ENCODE measurements at places on chromosomes 13 and 19. TPM values are rescaled to one million over a fixed set of nuclear protein-coding genes. Genes with fewer than 3 reads are reported as not detected.
A peak's percentile ranks its signal among the peaks of the same experiment; 100 is the strongest.

OLFM2 gene
- total RNA-seq: 26.2 TPM

DNA sequence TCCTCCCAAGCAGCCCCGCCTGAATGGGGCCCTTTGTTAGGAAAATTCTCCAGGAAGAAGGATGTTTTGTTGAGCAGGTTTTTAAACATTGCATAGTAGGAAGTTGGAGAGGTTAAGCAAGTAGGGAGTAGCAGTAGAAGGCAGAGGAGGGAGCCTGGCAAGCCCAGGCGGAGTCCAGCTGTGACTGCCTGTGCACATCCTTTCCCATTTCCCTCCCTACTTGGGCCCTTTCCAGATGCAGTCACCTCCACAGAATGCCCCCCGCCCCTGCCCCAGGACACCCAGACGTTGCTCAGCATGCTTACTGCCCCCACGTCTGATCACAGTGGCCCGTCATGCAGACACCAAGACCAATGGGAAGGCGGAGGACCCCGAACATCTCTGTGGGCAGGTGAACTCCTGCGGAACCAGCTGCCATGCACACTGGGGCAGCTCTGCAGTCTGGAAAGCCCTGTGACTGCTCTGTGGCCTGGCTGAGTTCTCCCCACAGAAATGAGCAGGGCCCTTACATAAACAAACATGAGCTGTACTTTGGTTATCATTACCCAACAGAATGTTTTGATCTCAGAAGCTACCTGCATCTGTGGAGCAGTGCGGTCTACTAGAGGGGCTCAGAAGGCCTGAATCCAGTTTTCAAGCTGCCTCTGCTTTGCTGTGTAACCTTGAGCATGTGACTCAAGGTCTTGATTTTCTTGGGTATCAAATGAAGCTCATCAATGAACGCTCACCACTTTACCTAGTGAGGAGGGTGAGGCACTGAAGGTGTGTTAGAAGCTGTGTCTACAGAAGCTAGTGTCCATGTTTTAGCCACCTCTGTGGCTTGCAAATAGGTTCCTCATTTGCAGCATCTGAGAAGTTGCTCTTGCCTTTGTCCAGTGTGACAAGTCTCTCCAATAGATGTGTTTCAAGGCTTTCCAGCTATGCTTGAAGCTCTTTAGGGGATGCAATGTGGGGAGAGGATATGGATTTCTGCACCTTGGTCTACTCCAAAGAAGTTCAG lies 84.2 kb downstream of the TNFRSF19 start:
- H3K4me3 ChIP-seq: no peak overlapping the region
- peaks cover 10% of the 10 kb centered on the region for H3K4me1 ChIP-seq
- no peaks in the 10 kb centered on the region for H3K36me3 ChIP-seq
- DNase-seq: no peak

DNA sequence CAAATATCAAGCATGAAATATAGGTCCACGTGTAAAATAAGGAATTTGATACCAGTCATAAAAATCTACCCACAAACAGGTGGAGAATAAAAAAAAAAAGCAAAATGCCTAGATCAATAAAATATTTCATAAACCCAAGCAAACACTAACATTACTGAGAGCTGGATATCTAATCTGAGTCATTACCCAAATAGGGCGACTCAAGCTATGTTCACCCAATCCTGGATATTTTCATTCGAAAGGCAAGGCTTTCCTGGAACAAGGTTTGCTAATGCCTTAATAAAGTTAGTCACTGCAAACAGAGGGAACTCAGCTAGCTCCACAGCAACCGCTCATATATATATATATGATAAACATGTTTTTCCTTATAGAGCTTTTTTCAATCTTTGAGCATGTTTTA lies 33.5 kb upstream of the TM9SF2 start:
- no peaks in the 10 kb centered on the region for H3K27me3 ChIP-seq
- peaks cover 21% of the 10 kb centered on the region for H3K4me1 ChIP-seq
- H3K36me3 ChIP-seq: no peaks in the 10 kb centered on the region
- peak; percentile 83 for DNase-seq

DNA sequence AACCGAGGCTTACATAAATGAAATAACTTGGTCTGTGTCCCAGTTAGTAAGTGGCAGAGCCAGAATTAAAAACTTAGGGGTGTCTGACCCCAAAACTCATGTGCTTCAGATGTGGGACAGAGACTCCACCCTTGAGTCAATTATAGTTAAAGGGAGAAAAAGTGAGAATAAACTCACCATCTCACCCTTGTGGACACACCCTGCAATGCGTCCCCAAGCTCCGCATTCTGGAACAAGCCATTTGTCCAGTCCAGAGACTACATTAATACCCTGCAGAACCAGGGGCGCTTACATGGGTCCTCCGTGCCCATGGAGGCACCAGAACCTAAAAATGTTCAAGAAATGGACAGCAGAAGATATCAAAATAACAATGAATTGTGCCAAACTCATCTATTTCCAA lies 207.0 kb upstream of the ZNF507 start:
- H3K27me3 ChIP-seq: no peaks in the 10 kb centered on the region
- H3K27ac ChIP-seq: no peak overlapping the region
- no peak overlapping the region for H3K4me3 ChIP-seq

GRCh38 chr19:48354332-48354992 lies 9.3 kb downstream of the TMEM143 start:
- no peak overlapping the region for H3K4me3 ChIP-seq
- no peak overlapping the region for H3K27ac ChIP-seq

DNA sequence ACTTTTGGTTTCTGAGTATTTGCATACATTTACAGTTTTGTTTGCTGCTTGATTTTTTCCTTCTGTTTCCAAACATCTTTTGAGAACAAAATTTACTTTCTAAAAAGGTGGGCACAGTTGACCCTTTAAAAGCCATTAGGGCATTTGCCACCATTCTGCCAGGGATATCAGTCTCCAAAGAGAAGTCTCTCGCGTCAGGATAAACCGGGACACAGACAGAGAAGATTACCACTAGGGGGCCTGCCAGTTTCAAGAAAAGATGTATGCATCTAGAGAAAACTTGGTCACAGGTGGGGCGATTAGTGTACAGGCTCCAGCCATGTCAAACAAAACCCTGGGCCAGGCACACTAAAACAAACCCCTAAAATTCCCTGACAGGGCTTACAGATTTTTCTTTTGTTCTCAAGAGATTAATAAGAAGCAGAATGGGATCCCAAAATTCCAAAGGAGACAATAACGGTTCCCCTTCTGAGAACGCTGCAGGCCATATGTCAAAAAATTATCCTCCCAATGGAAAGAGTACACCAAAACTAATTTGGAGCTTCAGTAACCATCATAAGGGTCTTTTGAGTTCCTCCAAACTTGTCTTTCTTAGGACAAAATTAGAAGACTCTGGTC lies 10.7 kb upstream of the PABPC3 start:
- H3K27ac ChIP-seq: no peak overlapping the region
- no peaks in the 10 kb centered on the region for H3K4me1 ChIP-seq
- H3K27me3 ChIP-seq: peaks cover 4% of the 10 kb centered on the region
